ENCODE measurements at places on chromosomes 7 and 10. TPM values are rescaled to one million over a fixed set of nuclear protein-coding genes. Genes with fewer than 3 reads are reported as not detected.

TMEM270 gene
- not detected for total RNA-seq

GJC3 gene
- total RNA-seq = not detected

GPNMB gene
- 14.3 TPM for total RNA-seq

PNLIPRP2 gene
- not detected for total RNA-seq

TFR2 gene
- 1.7 TPM for total RNA-seq

FFAR4 gene
- not detected for total RNA-seq

CRTAC1 gene
- 0.10 TPM for total RNA-seq

C10orf143 gene
- not detected for total RNA-seq

MACC1 gene
- total RNA-seq = not detected

TFEC gene
- total RNA-seq = not detected

- peak; percentile 46 for DNase-seq
These were observed 98.3 kb downstream of the MKLN1 start for GRCh38 chr7:131425992-131426391.

GRCh38 chr10:45302573-45302972 is 12.8 kb downstream of the OR13A1 start:
- DNase-seq = no peak

DNA sequence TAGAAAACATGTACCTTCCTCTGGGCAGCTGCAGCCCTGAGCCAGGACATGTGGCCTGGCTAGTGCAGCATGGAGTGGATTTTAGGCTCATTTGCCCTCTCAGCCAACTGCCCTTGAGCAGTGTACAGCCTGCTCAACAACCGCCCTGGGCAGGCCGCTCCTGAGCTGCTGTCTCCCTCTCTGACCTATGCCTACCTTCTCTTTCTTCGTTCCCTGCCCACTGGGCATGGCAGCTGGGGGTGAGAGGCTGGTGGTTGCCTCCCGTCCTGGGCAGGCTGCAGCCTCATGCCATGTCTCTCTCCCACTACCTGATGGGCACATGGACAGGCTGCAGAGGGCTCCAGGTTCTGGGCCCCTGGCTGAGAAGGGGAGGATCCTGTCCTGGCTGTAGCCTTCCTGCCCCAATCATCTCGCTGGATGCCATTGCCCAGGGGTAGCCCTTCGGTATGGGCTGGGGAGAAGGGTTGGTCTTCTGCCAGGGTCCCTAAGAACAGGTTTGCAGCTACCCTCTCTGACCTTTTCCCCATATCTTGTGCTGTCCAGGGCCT is 97.3 kb downstream of the NEURL1 start:
- no peak for DNase-seq

DNA sequence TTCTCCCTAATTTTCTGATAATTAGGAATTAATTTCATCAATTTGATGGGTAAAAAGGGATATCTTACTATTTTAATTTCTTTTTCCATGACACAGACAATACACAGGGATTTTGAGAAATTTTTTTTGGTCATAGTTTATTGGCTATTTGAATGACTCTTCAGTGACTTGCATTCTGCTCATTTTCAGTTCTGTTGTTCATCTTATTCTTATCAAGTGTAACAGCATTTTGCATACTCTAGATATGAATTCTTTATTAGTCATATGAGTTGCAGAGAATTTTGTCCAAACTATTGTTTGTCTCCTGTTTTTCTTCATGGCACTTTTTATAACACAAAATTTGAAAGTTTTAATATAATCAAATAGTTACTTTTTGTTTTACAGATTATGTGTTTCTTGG is 41.7 kb downstream of the MKLN1 start:
- no peak for DNase-seq

DNA sequence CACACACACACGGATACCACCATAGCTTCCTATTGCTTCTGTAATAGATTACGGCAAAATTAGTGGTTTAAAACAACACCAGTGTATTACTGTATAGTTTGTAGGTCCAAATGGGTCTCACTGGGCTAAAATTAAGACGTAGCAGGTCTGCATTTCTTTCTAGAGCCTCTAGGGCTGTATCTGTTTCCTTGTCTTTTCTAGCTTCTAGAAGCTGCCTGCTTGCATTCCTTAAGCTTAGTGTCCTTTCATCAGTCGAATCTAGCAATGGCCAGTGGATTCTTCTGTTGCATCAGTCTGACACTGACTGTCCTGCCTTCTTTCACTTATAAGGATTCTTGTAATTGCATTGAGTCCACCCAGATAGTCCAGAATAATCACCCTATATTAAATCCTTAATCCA is 882.3 kb downstream of the PCDH15 start:
- no peak for DNase-seq

GRCh38 chr7:23912065-23912464 is 202.0 kb downstream of the STK31 start:
- no peak for DNase-seq

DNA sequence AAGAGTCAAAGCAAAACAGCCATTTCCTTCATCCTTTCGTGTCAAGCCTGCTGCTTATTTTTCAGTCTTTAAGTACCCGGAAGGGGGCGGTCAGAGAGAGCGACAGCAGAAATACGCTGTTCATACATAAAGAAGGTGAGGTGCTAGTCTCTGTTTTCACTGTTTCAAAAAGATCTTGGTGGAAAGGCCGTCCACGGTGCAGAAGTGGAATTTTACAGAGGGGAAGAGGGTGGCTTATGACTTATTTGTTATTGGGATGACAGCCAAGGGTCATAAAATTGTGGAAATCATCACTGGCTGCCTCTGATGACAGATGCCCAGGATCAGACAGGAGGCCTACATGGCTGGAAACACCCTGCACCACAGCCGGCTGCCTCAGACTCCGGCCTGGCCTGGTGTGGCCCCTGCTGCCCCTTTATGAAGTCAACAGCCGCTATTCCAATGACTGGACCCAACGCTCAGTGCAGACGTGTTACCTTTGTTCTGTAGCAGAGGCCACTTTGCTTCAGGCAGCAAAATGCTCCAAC is 57.0 kb downstream of the HIPK2 start:
- DNase-seq = no peak

- DNase-seq = no peak
These were observed 70.5 kb downstream of the COPG2 start for GRCh38 chr7:130598056-130598455.

GRCh38 chr7:149510248-149510647 is 12.6 kb upstream of the ZNF746 start:
- DNase-seq = no peak

GRCh38 chr7:2621061-2621828 is 10.5 kb upstream of the TTYH3 start:
- DNase-seq = peak; percentile 54

DNA sequence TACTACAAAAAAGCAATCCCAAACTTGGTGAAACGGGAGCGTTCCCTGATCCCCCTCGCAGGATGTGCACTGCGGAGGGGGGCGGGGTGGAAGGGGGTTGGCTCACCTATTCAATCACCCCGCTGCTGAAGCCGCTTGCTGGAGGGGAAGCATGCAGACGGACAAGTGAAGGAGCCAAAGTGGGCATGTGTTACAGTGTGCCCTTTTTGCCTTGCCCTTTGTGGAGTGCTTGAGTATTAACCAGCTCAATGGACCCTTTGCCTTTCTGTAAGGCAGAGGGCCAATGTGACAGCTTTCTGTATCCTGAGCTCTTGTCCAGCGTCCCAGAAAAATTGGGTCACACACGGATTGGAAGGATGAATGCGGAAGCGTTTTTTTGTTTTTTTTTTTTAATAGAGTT is 348.9 kb upstream of the NPSR1 start:
- peak; percentile 99 for DNase-seq

GRCh38 chr7:158403013-158403821 is 184.4 kb downstream of the PTPRN2 start:
- DNase-seq = no peak

DNA sequence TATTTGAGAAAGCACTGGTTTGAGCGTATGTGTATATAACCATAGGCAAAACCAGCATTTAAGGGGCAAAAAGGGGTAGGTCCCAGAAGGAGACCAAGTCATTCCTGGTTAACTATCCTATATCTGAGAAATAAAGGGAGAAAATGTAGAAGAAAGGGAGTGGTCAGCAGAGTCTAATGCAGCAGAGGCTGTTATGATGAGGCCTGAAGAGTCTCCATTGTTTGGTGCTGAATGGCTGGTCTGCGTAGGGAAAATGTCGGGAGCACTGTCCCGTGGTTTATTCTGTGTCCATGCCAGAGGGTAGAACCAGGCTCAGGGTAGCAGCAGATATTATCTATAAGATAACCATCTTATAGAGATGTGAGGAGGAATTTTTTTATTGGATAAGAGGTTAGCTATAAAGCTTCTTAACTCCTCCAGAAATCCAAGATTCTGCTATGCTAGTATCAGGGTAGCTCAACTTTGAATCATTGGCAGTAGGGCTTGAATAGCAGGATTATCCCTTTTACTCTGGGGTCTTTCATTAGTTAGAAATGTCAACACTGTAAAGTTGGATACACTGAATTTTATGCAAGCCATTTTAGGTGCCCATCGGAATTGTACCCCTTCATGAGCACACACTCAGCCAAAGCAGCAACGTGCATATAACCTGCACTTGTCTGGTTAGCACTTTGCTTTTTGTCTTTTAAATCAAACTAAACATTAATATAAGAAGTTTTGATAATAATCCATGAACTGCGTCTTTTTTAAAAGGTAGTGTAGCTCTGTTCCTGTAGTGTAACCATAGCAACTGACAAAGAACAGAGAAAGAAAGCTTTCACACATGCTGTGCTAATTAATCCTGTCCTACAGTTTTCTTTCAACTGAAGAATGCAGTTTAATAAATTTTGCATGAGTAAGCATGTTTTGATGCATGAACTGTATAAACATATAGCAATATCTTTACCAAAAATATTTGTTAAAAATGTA is 312.0 kb upstream of the FZD1 start:
- no peak for DNase-seq

- no peak for DNase-seq
These were observed 185.4 kb downstream of the CYP26A1 start for GRCh38 chr10:93259126-93259525.

- DNase-seq = no peak
These were observed 30.0 kb downstream of the MYOF start for GRCh38 chr10:93452143-93452542.

DNA sequence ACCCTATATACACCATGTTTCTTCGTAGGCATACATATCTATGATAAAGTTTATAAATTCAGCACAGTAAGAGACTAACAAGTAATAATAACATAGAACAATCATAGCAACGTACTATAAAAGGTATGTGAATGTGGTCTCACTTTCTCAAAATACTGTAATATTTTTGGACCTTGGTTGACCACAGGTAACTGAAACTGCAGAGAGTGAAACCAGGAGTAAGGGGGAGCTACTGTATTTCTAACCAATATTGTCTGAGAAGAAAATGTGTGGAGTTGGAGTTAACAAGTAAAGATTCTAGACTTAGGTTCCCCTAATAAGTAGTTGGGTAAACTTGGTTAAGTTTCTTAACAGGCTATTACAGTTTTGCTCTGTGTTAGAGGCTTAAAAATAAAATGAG is 72.1 kb downstream of the GNAI1 start:
- DNase-seq = no peak

GRCh38 chr7:141820067-141820466 is 21.2 kb downstream of the PRSS37 start:
- no peak for DNase-seq

DNA sequence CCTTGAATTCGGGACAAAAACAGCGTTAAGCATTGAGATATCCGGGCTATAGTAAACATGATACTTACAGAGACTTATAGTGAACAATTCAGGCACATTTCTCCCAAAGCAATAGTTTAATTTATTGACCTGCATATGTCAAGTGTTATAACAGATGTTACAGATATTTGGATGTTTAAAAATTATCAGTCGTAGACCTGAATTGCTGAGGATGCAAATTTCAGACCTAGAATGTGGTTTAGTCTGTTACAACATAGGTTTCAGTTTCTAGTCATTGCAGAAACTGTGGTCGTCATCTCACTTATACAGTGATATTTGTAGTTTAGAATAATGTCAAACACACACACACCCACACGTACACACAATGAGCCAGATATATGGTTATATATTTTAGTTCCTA is 85.2 kb downstream of the VTI1A start:
- no peak for DNase-seq

DNA sequence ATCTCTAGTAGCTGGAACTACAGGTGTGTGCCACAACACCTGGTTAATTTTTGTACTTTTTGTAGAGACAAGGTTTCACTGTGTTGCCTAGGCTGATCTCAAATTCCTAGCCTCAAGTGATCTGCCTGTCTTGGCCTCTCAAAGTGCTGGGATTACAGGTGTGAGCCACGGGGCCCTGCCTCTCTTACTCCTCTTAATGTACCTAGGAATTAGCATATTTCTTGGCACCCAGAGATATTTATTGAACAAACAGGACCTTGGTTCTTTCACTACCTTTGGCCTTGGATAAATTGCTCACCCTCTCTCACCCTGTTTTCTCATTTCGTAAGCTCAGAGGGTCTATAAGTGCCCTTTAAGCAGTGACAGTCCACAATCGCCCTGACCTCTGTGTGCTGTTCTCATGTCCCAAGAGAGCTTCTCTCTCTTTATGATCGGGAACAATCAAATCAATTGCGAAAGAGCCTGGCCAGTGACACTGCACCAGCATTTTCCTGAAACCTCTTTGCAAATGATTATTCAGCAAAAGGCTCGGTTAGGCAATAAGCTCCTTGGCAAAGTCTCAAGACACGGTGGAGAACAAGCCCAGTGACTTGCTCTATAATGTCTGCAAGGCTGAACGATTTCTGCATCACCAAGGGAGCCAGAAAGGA is 117.7 kb downstream of the APBB1IP start:
- no peak for DNase-seq

DNA sequence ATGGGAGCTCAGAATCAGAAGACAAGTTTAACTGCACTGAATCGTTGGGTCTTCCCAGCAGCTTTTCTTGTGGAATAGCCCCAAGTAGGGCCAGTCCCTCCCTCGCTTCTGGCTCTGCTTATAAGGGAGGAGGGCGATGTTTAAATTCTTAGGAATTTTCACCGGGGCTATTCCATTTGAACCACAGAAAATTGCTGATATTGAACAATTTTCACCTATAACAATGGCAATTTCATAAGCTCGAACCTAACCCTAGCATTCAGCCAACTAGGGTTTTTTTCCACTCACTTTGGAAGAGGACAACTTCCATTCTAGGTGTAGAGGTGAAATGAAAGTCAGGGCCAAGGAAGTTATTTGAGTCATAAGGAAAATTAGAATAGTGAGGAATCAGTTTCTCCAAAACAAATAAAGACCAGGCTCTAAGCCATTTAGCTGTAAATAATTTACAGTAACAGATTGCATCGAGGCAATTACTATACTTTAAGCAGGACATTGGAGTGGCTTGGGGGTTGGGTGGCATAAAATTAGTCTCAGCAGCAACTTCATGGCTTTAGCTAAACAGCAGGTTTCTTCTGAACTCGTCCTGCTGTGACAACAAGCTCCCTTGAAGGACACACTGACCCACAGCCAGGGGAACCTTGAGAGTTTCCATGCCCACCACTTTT is 1.5 kb upstream of the ATP6V0A4 start:
- DNase-seq = no peak

Data from G401 (cell line).